ENCODE measurements at places on chromosomes 12 and 14.

GRCh38 chr12:129665414-129665813 lies 238.4 kb downstream of the TMEM132D start:
- DNase-seq = no peak

GRCh38 chr12:111451232-111451631 lies 45.5 kb downstream of the SH2B3 start:
- no peak for DNase-seq

GRCh38 chr14:93732524-93732923 lies 55.8 kb downstream of the PRIMA1 start:
- peak; percentile 70 for DNase-seq

DNA sequence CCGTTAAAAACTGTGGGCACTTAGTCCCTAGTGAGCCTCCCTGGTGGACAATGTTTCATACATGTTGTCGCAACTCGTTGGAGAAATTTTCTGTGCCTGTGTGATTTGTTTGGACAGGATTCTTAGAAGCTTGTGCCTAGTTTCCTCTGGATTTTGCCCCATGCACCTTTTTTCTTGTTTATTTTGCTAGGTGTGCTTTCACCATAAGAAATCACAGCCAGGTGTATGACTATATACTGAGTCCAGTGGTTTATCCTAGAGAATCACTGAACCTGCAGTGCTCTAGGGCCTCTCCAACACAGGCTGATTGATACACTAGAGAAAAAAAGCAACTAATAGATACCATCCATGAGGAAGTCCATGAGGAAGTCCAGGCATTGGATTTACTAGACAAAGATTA lies 33.1 kb upstream of the OASL start:
- no peak for DNase-seq

DNA sequence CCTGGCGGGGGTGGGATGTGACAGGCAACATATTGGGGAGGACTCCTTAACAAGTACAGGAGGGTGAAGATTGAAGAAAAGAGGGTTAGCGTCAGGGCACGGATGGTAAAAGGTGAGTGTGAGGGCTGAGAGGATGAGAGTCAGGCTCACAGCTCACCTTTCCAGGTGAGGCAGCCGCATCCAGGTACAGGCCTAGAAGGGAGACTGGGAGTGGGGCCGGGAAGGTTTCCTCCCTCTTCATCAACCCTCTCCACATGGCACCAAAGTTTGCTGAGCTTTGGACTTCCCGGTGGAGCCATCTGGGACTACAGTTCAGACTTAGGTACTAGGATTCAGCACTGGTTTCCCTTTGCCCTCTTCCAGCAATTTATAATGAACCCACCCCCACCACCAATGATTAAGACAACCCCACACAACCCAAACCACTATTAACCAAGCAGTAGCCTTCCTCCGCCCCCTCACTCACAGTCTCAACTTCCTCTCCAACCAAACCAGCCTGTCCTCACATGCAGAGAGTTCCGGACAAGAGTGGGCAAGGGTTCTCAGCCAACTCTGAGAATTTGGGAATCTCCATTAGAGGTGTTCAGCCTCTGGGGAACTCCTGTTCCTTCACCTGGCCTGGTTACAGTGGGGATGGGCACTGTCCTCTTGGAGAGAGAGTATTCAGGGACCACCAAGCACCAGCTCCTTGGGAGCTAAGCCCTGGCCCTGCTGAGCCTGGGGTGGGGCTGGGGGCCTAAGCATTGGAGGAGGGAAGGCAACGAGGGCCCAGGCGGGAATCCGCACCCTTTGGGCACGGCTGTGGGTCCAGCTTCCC lies 2.4 kb upstream of the HOXC4 start:
- no peak for DNase-seq

- no peak for DNase-seq
Measured at GRCh38 chr12:38153737-38154061, 162.9 kb upstream of the ALG10B start.
